ENCODE measurements at places on chromosomes 1 and 21.
A peak's percentile ranks its signal among the peaks of the same experiment; 100 is the strongest.

DNA sequence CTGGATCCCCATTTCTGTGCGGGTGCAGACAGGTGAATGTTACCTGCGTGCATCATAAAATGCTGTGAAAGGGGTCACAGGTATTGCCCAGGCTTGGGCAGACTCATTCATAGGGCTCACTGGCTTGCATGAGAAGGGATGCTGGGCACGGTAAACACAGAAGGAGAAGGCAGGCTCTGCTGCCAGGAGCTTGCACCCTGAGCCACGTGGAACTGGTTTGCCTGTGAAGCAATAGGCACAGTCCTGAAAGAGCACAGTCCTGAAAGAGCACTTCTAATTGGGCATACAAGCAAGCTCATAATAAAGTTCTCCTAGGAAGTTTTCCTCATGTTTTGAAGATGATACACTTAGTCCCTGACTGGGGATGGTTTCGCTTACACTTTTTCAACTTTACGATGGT lies 40.9 kb downstream of the GALNT2 start:
- H3K27me3 ChIP-seq = no peaks in the 10 kb centered on the region
- no peak for DNase-seq
- peaks cover 93% of the 10 kb centered on the region for H3K4me1 ChIP-seq
- no peak overlapping the region for H3K4me3 ChIP-seq
- peak overlapping the region; percentile 90 for H3K27ac ChIP-seq

DNA sequence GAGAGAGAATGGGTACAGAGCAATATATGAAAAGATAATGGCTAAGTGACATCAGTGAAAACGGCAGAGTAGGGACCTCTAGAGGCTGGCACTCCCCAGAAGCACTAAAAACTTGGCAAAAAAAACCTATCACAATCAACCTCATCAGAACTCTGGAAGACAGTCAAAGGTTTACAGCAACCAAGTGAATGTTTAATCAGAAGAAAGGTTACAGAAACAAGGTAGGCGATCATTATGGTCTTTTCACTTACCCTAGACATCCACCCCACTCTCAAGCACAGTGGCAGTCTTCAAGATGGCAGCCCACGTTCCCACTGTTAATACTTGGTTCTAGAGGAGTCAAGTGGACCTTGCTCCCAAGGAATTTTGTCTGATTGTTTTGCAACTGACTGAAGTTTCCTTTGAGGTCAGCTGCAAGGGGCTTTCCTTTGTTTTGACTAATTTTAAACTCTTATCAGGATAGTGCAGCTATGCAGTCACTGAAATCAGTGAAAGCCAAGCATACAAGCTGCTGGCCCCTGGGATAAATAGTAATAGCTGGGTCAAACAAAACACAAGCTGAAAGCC lies 7.2 kb downstream of the KIFAP3 start:
- no peak overlapping the region for H3K27ac ChIP-seq
- no peaks in the 10 kb centered on the region for H3K27me3 ChIP-seq
- H3K4me1 ChIP-seq = peaks cover 49% of the 10 kb centered on the region
- H3K4me3 ChIP-seq = peak overlapping the region; percentile 9
- no peak for DNase-seq
- H3K36me3 ChIP-seq = peaks cover 24% of the 10 kb centered on the region

DNA sequence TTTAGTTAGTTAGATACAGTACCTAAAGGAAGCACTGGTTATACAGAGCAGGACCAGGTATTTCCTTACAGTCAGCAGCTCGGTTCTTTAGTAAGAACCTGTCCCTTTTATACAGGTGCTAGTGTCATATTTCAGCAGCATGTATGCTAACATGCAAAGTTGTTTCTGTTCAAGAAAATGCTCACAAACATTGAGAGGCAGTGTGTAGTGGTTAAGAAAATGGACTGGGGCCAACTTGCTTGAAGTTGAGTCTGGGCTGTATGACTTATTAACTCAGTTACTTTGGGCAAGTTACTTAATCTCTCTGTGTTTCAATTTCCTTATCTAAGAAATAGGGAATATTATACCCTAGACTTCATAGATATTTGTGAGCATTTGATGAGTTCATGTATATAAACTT lies 31.1 kb downstream of the AK4 start:
- no peak overlapping the region for H3K4me3 ChIP-seq
- H3K4me1 ChIP-seq = peaks cover 4% of the 10 kb centered on the region
- H3K36me3 ChIP-seq = no peaks in the 10 kb centered on the region
- no peak overlapping the region for H3K27ac ChIP-seq

- no peak overlapping the region for H3K27ac ChIP-seq
- no peak overlapping the region for H3K4me3 ChIP-seq
- H3K4me1 ChIP-seq = no peaks in the 10 kb centered on the region
- no peak for DNase-seq
Measured at GRCh38 chr1:39352881-39353280, 138.6 kb upstream of the BMP8A start.

- peak overlapping the region; percentile 98 for H3K27ac ChIP-seq
- H3K4me3 ChIP-seq = peak overlapping the region; percentile 93
- peaks cover 12% of the 10 kb centered on the region for H3K36me3 ChIP-seq
- no peaks in the 10 kb centered on the region for H3K27me3 ChIP-seq
- peaks cover 33% of the 10 kb centered on the region for H3K4me1 ChIP-seq
Measured at GRCh38 chr21:39314143-39315027, 953 bp upstream of the BRWD1 start.

DNA sequence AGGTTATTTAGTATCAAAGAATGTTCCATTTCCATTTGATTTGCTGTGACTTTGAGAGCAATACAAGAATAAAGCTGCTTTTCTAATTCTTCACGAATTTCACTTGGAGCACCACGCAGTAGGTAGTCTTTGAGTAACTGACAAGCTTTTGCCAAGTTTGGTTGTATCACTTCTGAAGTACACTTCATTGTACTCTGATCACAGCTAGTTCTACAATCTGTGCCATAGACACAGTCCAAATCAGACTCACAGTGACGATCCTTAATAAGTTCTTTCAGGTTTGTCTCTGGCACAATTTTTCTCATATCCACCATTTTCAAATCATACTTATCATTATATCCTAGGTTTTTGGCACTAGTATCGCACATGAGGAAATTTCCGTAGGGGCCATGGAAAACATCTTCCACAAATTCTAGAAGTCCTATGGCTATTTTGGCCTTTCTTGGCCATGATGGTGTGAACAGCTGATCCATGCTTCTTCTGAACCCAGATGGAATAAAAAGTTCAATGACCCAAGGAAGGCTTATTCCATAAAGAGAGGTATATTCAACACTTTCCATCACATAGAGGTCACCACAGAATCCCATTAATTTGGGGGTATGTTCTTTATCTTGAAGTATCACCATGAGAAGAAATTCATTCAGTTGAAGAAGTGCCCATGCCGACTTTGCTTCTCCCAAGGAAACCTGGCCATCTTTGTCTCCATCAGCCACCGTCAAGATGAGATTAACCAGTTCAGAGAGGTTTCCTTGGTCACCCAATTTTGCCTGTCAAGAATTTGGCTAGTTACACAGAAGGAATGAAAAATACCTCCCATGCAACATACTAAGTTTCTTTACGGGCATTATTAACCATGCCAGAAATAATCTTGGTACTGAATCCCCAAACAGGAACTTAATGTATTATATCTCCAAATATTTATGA lies 11.9 kb downstream of the RPL5 start:
- no peak for DNase-seq
- peaks cover 44% of the 10 kb centered on the region for H3K36me3 ChIP-seq
- peaks cover 27% of the 10 kb centered on the region for H3K4me1 ChIP-seq
- peak overlapping the region; percentile 51 for H3K27ac ChIP-seq
- H3K4me3 ChIP-seq = no peak overlapping the region

Data from activated naive CD8-positive, alpha-beta T cell treated with anti-CD3 and anti-CD28 coated beads for 36 hours (primary cell).